ENCODE measurements at places on chromosomes 12 and 14.

GRCh38 chr12:53798575-53798974 lies 46.8 kb upstream of the CISTR start:
- DNase-seq = peak; percentile 36

- peak; percentile 17 for DNase-seq
These were observed 65.8 kb downstream of the RESF1 start for GRCh38 chr12:32024884-32025592.

- peak; percentile 44 for DNase-seq
These were observed 43.0 kb upstream of the SYCP3 start for GRCh38 chr12:101782273-101782731.

DNA sequence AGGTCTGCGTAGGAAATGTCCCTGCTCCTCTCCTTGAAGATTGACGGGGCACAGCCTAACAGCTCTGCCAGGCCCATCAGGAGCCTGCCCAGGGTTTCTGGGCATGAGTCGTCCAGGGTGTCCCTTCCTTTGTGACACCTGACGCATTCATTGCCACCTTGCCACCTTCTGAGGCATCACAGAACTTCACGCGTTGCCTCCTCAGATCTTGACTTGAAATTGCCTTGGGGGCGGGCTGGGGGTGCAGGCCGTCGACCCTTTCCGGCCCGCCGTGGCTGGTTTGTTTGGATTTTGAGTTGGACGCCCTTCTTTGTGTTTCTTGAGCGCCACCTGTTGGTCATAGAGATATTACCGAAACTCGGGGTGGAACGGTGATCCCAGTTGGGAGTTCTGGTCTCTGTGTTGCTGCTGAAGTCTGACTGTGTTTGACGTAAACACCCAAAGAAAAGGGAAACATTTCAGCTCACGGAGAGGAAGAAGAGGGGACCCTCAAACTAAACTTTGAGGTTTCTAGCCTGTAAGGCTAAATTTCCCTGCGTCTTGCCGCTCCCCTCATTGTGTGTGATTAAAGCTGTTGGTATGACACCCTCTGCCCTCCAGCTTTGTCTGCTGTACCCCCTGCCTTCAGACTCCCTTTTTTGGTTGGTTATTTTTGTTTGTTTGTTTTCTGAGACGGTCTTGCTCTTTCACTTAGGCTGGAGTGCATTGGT lies 44.6 kb downstream of the MLXIP start:
- peak; percentile 68 for DNase-seq

- DNase-seq = peak; percentile 18
These were observed 88.6 kb upstream of the TMEM233 start for GRCh38 chr12:119505001-119505400.

GRCh38 chr12:1870998-1871917 lies 47.2 kb downstream of the CACNA2D4 start:
- DNase-seq = no peak

DNA sequence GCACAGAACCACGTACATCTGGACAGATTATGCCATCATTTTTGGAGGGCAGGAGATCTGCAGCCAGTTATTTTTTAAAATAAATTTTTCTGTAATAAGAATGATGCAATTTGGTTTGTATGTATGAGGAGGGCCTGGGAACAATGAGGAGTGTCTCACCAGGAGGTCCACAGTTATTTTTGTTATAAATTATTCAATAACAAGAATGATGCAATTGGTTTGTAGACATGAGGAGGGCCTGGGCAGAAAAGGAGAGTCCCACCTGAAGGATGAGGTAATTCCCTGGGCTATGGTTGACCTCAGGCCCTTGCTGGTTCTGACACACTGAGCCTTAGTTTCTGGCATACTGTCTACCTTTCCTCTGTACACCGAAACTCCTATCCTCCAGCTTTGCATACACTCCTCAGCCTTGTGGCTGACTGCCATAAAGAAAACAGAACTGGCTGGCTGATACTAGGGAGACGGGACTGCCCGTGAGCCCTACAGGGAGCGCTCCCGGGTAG lies 9.0 kb upstream of the DCD start:
- no peak for DNase-seq

DNA sequence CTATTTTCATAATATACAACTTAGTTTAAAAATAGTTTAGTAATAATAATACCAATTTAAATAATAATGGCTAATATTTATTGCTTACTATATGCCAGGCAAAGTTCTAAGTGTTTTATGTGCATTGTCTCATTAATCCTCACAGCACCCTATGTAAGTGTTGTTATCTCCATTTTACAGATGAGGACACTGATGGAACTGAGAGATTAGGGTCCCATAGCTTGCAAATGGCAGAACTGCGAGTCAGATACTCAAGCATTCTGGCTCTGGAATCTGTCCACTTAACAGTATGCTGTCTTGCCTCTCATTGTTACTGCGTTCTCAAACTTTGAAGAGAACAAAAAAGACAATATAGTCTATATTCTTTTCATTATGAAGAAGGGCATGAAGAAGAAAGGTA lies 19.0 kb downstream of the AP5M1 start:
- no peak for DNase-seq

- DNase-seq = peak; percentile 77
These were observed 205.1 kb downstream of the PTPRO start for GRCh38 chr12:15527201-15528080.

DNA sequence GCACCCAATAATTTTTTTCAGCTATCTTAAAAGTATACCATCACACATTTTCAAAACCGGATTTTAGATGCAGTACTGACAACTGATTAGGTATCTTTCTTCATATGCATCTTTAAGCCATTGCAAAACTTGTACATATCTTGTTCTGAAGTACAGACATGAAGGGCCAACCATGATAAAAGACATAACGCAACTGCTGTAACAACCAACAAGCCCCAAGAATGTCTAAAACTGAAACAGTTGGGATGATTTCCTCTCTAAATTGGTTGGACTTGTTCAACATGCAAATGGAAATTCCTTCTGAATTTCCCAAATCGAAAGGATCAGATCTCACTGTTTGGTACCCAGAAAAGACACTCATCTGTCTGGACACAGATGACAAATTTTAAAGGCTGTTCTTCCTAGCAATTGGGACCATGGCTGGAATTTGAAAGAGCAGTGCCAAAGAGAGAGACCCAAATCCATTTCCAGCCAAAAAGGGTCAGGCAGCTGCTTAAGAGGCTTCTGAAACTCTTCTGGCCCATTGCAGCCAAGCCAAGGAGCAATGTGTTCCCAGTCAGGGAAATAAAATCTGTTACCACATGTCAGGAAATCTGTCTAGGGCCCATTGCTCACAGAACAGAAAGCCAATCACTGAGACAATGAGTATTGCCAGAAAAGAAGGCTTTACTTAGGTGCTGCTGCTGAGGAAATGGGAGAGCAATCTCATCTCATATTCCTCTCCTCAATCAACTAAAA lies 1122.4 kb upstream of the USP15 start:
- no peak for DNase-seq

- peak; percentile 12 for DNase-seq
These were observed 377.0 kb downstream of the NPAS3 start for GRCh38 chr14:33315721-33316120.

DNA sequence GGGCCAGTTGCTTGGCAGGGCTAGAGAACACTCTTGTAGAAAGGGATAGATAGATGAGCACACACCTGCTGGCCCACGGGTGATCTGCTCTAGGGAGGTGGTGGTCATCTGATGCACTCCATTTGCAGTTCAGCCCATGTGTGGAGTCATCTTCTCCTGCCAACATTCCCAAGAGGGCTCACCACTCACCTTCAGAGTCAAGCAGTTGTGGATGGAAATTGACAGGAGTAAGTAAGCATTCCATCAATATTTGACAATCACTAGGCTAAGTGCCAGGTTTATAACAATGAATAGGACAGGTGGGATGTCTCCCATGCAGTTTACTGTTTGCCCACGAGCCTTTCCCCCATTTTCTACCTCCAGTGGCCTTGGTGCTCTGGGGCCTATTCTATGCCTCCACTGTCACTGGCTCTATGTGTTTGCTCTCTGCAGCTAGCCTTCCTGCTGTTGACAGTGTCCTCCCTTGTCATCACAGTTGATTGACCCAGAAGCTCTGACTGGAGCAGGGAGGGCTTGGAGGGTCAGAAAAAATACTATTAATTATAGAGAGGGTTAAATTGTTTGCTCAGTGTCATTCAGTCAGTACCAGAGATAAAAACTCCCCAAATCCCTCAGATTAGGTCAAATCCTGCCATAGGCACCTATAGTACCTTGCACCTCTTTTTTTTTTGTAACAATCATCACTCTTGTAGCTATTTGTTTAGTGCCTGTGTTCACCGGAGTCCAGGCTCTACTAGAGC lies 134.6 kb upstream of the PZP start:
- no peak for DNase-seq

DNA sequence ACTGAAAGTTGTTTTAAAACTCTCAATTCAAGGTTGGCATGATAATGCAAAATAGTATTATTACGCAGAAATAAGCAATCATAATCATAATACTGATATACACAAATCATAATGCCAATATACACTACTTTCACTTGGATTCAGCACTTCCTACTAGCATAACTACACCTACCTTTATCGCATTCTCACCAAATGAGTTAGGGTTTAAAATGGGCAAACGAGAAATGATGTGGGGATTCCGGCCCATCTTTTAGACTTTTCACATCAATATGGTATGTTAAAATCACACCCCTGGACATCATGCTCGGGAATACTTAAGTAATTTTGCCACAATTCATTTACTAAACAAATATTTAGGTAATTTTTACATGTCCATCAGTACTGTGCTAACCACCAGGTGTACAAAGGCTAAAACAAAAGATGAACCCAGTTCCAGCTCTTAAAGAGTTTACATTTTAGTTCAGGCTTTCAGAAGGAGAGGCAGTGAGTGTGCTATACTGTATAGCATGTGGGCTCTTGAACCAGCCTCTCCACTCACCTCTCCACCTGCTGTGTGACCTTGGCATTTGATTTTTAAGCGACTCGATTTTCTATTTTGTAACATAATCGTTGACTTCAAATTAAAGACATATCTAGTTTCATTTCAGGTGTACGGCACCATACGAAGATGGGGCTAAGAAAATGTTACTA lies 1.1 kb upstream of the USP15 start:
- DNase-seq = no peak

GRCh38 chr12:16062611-16063010 lies 151.5 kb downstream of the DERA start:
- peak; percentile 16 for DNase-seq

DNA sequence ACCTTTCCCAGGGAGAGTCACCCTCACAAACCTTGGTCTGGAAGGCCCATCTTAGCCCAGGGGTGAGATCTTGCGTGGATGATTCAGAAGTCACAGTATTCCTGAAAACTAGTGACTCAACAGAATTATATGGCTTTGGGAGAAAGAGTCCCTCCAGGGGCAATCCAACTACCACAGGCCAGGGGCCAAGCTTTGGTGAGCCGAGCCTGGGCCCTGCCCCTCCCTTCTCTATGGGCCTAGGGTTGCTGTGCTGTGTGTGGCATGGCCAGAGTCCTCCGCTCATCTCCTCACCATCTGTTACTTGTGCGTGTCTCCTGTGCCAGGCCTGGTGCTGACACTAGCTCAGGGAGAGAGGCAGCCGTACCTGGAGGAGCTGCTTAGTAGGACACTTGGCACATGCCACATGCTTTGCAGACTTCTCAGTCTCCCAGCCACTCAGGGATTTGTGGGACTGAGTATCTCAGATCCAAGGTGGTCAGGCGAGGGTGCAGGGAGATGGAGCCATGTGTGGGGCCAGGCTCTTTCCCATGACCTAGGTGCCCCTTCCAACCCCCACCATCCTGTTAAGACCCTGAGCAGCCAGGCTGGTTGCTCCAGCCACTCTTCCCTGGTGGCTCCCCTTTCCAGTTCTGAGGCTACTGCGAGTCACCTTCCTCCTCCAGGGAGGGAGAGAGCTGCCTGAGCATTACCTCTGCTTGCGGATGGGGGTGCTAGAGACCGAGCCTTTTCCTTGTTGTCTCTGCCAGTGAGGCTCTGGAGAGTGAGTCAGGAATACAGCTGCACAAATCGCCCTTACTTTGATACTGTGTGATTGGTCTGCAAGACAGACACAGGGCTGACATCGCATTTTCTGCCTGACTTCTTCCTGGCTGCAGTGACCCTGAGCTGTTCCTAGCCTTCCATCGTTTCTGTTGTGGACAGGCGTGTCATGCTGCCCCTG lies 94.1 kb downstream of the SLC25A47 start:
- peak; percentile 94 for DNase-seq

DNA sequence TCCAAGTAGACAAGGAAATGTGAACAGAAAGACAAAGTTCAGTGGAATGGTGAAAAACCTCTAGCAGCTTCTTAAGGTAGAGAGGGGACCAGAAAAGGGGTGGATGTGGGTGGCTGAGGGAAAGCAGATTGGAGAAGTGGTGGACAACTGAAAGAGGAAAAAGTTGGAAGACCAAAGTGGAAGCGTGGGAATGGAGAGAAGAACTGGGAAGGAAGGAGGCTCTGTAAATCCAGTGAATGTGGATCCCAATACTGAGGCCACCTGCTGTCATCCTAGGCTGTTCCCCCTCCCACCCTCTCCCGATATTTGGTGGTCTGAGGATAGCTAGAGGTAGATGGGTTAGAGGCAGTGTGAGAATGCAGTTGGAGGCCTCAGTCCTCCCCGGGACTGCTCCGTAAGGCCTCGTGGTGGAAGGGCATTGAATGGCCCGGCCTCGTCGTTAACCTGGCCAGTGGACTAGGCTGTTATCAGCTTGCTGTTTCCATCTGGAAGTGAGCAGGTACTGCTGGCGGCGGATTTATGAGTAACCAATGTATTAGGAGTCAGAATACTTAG lies 822 bp upstream of the POU6F1 start:
- no peak for DNase-seq

DNA sequence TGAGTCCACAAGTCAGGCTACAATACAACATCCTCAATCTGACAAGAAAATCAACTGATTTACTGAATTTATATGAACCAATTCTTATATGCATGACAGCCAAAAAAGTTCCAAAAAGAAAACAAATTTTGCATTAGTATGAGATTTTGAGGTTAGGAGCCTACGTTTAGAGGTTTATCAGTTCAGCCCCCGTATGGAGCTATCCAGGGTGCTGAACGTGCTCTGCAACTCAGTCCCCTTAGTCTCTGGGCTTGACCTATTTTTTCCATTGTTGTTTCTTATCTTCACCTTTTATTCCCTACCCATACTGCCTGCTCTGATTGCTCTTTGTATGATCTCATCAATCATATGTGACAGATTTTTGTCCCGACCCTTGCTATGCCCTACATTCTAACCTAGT lies 693.0 kb downstream of the NRXN3 start:
- peak; percentile 18 for DNase-seq

- DNase-seq = no peak
These were observed 34.7 kb upstream of the FZD10 start for GRCh38 chr12:130127532-130127911.

- no peak for DNase-seq
These were observed 549.9 kb downstream of the GALC start for GRCh38 chr14:87443039-87443438.

DNA sequence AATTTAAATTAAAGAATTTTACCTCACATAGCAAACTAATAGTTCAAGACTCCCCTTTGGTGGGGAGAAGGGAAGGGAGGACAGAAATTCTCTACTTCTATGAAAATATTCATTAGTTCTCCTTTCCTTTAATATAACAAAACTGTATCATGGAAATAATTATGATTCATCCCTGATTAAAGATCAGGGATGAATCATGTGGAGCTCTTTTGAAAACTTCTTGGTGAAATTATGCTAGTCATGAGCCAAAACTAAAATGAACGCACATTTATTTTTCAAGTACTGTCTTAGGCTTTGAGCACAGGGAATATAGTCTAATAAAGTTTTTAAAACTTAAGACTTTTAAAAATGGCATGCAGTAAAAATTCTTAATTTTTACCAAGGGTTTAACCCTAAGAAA lies 17.1 kb downstream of the TMBIM4 start:
- DNase-seq = peak; percentile 5

All from M059J (cell line).